ENCODE measurements at places on chromosomes 16 and 17.

GRCh38 chr16:80231888-80232287 is 308.9 kb upstream of the DYNLRB2 start:
- DNase-seq: peak; percentile 58

- no peak for DNase-seq
These were observed 13.8 kb downstream of the CLUAP1 start for GRCh38 chr16:3514621-3515020.

DNA sequence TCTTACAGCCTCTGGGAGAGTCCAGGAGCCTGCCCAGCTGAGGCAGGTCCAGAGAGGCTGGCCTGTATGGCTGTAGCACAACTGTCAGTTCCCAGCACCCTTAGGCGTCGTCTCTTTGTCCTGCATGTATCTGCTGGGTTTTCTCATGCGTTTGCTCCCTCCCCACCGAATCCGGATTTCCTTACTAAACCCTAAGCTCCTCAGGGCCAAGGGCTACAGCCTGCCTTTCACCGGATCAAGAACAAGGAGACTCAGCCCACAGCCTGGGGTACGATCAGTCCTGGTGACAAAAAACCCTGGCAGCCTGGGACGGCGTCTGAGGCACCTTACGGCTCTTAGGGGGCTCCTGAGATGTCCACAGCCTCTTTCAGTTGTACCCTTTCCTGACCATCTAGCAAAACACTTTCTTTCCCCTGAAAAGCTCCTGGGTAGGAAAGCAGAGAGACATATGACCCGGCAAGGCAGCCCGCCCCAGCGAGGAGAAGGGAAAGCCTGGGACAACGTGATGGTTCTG is 12.2 kb downstream of the HIC1 start:
- no peak for DNase-seq

DNA sequence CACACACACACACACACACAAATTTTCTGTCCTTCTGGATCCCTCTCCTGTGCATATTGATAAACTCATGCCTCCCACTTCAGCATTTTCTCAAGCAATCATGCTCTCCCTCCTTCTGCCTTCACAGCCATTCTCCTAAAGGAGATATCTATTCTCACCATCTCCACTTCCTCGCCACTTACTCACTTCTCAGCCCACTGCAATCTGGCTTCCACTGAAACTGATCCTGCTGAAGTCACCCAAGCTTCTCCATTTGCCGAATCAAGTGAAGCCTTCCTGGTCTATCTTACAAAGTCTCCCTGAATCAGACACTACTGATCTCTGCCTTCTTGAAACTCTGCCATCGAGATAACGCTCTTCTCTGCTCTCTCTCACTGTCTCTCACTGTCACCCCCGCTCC is 54.0 kb upstream of the GNAO1 start:
- DNase-seq: no peak

GRCh38 chr16:67459861-67460150 is 21.2 kb downstream of the ATP6V0D1 start:
- no peak for DNase-seq

- no peak for DNase-seq
These were observed 167.4 kb upstream of the CACNG5 start for GRCh38 chr17:66667491-66668030.

DNA sequence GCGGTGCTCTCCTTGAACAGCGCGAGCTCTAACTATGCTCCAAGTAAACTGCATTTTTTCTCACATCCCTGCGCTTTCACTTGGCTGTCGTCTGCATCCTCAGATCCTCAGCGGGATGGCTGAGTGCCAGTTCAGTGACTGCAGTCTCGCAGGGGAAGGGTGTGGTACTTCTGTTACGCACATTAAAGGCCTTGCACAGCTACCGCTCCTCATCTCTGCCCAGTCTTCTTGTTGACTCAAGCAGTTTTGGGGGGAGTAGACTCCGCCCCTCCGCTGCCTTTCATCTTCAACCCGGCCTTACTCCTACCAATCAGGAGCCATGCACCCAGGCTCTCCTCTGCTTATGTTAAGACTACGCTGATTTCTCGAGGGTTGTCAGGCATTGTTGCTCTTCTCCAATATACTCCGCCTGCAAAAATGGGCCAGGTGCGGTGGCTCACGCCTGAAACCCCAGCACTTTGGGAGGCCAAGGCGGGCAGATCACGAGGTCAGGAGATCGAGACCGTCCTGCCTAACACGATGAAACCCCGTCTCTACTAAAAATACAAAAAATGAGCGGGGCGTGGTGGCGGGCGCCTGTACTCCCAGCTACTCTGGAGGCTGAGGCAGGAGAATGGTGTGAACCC is 10.0 kb downstream of the ATP5PD start:
- peak; percentile 77 for DNase-seq

- no peak for DNase-seq
These were observed 33.5 kb upstream of the DNAH9 start for GRCh38 chr17:11564589-11565380.

DNA sequence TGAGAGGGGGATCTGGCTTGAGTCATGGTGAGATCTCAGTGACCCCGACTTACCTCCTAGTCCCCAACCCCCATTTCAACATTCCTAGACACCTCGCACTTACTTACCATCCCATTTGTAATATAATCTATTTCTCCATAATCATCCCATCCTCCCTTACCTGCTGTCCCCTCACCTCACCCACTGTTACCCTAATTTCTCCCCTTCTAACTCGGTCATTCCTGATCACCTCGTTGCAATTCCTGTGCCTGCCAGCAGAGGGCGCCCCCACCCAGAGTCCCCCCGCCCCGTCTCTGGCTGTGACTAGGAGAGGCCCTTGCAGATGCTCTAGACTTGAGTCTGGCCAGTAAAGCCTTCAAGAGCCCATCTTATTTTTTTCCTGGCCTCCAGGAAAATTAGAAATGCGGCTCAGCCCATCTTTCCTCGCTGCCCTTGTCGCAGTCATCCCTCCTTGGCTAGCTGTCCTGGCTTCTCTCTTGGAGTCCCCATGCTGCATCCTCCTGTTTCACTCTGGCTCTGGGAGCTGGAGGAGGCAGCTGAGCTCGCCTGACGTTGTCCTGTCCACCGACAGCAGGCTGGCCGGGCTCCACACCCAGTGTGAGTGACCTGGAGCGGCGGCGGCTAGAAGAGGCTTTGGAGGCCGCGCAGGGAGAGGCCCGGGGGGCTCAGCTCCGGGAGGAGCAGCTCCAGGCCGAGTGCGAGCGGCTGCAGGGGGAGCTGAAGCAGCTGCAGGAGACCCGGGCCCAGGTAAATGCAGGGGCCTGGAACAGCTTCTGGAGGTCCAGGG is 5.0 kb downstream of the TBKBP1 start:
- peak; percentile 23 for DNase-seq

DNA sequence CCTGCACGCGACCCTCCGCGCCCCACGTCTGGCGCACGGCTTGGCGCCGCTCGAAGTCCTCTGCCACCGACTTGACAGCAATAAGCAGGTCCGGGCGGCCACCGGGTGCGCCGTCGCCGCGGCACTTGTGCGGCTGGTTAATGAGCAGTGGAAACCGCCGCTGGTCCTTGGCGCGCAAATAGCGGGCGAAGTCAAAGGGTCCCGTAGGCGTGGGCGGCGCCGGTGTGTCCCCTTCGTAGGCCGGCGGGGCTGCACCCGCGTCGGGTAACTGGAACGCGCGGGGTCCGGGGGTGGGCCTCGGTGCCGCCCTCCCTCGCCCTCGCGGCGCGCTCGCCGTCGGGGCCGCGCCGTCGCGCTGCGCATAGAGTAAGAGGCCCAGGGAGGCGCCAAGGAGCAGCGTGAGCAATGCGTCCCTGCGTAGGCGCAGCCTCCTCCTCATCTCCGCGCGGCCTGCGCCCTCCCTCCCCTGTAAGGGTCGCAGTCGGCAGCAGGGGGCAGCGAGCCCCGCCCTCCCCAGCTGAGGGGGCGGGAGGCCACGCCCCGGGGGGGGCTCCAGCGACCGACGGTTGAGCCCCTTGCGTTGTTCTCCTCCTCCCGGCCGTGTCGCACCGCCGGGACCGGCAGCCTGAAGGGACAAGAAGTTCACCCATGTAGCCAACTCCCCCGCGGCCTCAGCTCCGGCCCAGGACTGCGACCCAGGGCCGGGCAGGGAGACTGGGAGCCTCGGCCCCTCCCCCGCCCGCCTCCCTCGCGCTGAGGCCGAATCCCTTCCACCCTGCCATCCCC is 558 bp downstream of the B3GNT9 start:
- DNase-seq: no peak

- DNase-seq: no peak
These were observed 202.9 kb upstream of the IRX3 start for GRCh38 chr16:54489225-54490111.

DNA sequence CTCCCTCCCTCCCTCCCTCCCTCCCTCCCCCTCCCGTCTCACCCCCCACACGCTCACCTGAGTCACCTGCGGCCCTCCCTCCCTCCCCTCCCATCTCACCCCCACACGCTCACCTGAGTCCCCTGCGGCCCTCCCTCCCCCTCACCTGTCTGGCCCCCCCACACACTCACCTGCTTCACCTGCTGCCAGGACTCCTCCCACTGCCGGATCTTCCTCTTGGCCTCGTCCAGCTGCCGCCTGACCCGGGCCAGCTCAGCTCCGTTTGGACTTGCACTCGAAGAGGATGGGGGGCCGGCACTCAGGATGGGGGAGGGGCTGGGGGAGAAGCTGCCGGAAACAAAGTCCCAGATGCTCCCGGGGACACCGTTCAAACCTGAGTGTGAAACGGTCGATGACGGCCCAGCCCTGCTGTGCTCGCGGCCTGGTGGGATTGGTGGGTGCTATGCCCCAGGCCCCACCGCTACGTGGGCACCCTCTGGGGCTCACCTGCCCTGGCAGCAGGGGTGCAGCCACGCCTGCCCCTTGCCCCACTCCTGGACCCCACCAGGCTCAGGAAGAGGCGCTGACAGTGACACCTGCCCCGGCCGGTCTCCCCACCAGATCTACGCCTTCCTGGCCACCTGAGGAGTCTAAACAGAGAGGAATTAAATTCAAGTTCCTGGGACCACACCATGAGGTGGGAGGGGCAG is 15.9 kb downstream of the GNPTG start:
- DNase-seq: no peak

- no peak for DNase-seq
These were observed 59.0 kb downstream of the CRISPLD2 start for GRCh38 chr16:84878770-84879169.

GRCh38 chr17:49977463-49978389 is 8.7 kb downstream of the DLX4 start:
- no peak for DNase-seq

DNA sequence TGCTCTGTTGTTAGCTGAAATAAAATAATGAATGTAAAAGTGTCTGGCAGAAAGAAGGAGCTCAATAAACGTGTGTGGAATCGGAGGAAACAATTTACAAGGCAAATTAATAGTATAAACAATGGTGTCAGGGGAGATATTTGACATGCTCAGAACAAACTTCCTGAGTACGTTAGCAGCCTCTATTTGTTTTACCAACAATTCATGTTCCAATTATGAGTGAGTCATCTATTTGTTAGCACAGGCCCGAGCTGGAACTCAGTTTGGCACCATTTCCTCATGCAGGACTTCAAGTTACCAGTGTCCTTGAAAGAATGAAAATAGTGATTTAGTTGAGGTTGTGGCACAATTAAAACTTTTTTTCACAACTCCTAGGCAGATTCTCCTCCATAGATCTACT is 9.1 kb downstream of the ASIC2 start:
- peak; percentile 54 for DNase-seq

GRCh38 chr17:79749156-79749815 is 18.5 kb downstream of the ENPP7 start:
- peak; percentile 37 for DNase-seq

- no peak for DNase-seq
These were observed 57.3 kb downstream of the ZFPM1 start for GRCh38 chr16:88510091-88510994.

DNA sequence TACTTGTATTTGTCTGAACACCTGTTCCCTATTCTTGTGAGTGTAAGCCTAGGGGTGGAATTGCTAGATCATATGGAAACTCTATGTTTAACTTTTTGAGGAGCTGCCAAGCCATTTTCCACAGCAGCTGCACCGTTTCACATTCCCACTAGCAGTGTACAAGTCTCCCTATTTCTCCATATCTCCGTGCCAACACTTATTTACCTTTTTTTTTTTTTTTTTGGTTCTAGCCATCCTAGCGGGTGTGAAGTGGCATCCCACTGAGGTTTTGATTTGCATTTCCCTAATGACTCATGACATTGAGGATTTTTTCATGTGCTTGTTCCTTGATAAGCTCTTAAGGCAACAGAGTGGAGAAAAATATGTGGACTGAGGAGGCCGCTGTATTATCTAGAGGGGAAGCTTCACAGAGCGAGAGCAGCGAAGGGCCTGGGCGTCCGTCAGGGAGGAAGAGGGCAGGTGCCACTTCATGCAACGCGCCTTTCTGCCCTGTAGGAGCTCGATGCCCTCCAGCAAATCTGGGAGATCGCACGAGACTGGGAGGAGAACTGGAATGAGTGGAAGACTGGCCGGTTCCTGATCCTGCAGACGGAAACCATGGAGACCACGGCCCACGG is 50.0 kb downstream of the DNAH2 start:
- no peak for DNase-seq

DNA sequence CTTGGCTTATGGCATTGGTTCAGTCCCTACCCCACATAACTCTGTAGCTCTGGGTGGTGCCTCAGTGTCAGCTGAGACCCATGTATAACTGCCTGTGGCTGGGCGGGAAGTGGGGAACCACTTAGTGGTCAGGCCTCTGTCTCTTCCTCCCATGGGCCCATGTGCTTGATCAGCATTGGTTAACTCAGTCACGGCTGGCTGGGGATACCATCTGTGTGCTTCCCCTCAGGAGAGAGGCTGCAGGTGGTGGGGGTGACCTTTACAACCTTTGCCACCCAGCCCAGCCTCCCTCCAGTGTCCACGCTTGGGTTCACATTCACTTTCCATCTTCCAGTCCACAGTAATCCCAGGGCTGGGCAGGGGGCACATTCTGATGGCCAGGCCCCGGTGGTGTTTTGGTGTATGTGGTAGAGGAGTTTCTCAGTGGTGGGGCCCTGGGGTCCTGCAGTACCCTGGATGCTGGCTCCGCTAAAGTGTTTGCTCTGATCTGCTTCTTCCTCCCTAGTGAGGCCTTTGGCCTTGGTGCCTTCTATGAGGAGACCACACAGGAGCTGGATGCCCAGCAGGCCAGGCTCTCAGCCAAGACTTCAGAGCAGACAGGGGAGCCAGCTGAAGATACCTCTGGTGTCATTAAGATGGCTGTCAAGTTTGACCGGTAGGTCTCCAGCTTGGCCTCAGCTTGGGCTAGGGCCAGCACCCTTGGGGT is 10.2 kb upstream of the NFATC3 start:
- no peak for DNase-seq

DNA sequence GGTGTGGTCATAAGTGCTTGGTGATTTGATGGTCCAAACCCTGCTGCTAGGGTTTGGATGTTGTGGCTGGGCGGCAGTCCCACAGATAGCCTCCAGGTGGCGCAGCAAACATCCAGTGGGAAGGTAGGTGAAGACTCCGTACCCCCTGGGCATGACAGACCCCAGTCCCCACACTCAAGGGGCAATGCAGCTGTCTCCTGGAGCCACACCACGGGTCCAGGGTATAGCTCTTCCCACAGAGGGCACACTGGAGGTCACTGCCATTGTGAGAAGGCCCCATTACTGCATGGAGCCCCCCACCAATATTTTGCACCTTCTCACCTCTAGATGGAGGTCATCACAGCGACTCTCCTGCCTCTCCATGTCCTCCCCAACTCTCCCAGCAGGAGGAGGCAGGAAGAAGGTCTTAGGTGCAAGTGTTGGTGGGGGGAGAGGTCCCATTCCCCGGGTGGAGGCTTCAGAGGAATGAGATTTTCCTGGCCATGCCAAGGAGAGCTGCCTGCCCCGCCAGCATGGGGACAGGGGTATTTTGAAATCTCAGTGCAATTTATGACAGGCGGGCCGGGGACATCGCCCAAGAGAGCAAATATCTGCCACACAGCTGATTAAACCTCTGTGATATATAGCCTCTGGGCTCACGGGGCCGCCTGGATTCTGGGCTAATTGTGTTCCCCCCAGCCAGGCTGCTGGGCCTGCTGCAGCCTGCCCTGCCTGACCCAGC is 17.1 kb upstream of the C17orf113 start:
- peak; percentile 10 for DNase-seq

GRCh38 chr16:29146266-29146665 is 161.4 kb downstream of the LAT start:
- DNase-seq: no peak

Measured in GM04504 (cell line).